GM23338 (cell line): ENCODE measurements at places on chromosomes 11 and 22.

DNA sequence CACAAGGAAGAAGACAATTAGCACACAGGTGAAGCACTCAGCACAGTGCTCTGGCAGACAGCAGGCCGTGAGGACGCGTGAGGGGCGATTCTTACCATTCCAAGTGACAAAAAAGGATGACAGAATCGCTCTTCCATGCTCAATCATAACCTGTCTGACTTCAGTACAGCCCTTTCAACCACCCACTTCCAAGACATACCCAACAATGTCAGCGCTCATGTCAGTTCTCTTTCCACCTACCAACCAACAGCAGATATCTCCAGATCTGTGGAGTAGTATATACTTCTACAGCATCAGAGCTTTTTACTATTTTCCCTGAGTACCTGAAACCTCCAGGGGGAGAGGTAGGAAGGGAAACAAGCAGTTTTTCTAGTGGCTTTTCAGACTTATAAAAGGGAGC is 40.2 kb downstream of the MORC2 start:
- DNase-seq: no peak

DNA sequence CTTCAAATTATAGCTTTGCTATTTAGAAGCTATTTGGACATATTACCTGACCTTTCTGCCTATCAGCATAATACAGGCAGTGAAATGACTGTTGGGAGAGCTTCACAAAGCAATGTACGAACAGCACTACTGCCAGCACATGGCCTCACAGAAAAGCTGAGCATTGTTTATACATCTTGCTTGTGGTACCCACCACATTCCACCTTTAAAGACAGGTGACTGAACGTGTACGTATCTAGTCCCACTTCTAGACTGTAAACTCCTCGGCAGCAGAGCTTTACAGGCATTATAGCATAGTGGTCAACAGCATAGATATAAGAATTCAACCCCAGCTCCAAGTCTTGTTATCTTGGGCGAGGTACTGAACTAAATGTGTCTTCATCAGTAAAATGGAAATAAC is 1.6 kb downstream of the JOSD1 start:
- DNase-seq: no peak

- no peak for DNase-seq
Observed at GRCh38 chr22:46846150-46846831, 83.8 kb downstream of the TBC1D22A start.

DNA sequence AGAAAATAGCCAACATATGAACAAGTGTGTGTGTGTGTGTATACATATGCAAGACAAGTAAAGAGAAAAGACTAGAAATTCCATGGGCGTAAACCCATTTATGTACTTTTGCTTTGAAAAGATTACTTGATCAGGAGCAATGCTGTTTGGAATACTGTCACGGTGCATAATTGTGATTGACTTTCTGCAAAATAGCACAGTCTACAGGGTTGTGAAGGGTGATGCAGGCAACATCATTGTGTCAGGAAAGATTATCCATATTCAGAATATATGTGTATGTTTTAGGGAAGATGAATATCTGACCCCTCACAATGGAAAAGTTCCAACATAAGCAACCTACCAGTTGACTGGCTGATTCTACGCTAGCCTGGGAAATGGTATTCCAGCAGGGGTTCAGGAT is 307.7 kb downstream of the JRKL start:
- DNase-seq: no peak
